H9 (cell line): ENCODE measurements at places on chromosomes 12 and 14. TPM values are rescaled to one million over a fixed set of nuclear protein-coding genes. Genes with fewer than 3 reads are reported as not detected.
A peak's percentile ranks its signal among the peaks of the same experiment; 100 is the strongest.

The C12orf54 gene
- not detected in 2 replicates for total RNA-seq

The PMCH gene
- total RNA-seq: not detected in 2 replicates

- DNase-seq: peak; percentile 51
These were observed 23.8 kb upstream of the LRTM2 start for GRCh38 chr12:1796515-1797010.

GRCh38 chr12:96044943-96045290 lies 9.5 kb upstream of the LTA4H start:
- DNase-seq: no peak

DNA sequence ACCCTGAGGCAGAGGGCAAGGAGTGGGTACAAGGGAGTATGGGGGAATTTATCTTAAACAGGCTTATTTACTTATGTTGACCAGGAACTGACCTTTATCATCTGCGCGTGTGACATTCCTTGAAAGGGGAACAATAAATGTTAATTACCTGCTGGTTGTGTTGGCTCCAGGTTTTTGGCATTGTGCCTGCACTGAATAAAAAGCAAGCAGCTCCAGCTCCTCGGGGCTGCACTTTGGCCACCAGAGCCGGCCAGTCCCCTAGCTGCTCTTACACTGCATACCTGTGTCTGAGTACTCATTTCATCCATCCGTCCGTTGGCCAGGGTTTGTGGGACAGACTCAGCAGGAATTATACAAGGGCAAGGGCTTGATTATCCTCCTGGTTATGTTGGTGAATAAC lies 68.8 kb upstream of the GTF2A1 start:
- DNase-seq: no peak
